ENCODE measurements at places on chromosomes 2 and 18. TPM values are rescaled to one million over a fixed set of nuclear protein-coding genes. Genes with fewer than 3 reads are reported as not detected.

Gene TXNDC2
- total RNA-seq, result not detected

Gene OXER1
- 0.26 TPM for total RNA-seq

Gene DPP10
- total RNA-seq, result not detected

Gene PRKRA
- 45.7 TPM for total RNA-seq

Gene GALNT14
- 0.83 TPM for total RNA-seq

Gene REG3G
- not detected for total RNA-seq

Gene AQP12B
- not detected for total RNA-seq

Gene CPO
- under 0.01 TPM for total RNA-seq

Gene ANXA4
- 106 TPM for total RNA-seq

Gene UGT1A5
- total RNA-seq, result not detected

Gene CRYGC
- total RNA-seq, result not detected

Gene BUB1
- total RNA-seq, result 3.9 TPM

Gene IL1RL2
- total RNA-seq, result 3.1 TPM

Gene GNLY
- total RNA-seq, result not detected

Gene CXCR4
- under 0.01 TPM for total RNA-seq

Gene AFF3
- total RNA-seq, result 0.50 TPM

Gene C1QL2
- not detected for total RNA-seq

All from fibroblast of lung (primary cell).